ENCODE measurements at places on chromosomes 2 and 18.
A peak's percentile ranks its signal among the peaks of the same experiment; 100 is the strongest.

DNA sequence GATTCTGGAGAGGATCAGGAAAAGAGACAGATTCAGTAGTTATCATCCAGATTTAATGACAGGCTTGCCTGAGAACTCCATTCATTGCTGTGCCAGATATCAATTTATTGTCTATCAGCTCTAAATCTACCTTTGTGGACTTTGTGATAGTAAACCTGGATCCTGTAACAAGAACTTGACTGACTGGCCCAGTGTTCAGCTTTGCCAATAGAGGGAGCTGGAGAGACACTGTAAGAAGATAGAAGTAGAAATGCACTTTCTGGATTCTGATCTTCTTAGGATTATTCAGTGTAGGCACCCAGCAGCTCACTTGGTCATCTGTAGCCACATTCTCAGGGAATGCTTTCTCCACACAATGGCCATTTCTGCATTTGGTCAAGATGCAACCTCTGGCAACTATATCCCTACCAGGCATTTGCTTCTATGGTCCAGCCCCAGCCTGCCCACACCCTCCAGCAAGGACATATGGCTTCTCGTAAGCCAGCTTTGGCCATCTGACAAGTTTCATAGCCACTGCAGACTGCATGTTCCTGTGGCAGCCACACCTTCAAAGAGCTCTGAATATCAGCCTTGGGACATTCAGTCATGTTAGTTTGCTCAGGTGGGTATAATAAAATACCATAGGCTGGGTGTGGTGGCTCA is 6.1 kb upstream of the SERPINB8 start:
- peak; percentile 87 for DNase-seq

DNA sequence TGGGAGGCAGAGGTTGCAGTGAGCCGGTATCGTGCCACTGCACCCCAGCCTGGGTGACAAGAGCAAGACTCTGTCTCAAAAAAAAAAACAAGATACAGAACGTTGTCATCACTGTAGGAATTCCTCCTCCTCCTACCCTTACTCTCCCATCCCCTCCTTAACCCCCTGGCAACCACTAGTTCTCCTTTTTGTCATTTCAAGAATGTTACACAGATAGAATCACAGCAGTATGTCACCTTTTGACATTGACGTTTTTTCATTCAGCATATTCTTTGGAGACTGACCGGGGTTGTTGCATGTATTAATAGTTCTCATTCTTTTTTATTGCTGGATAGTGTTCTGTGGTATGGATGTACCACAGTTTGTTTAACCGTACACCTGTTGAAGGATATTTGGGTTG is 32.4 kb downstream of the TTLL4 start:
- DNase-seq, result peak; percentile 71

DNA sequence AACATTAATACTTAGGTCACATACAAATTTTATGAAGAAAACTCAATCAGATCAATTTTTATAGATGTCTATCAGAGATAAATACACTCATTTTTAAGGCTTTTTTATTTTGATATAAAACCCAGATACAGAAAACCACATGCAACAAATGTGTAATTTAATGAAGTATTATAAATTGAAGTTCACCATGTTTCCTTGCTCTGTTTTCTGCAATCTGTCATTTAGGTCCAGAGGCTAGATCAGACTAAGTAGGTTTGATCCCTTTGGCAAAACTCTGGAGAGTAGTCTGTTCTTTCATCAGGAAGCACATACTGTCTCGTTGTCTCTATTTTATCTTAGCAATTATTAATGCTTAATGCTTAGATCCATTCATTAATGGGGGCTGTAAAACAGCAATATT is 841.6 kb downstream of the MBD2 start:
- DNase-seq, result no peak

- no peak for DNase-seq
Observed at GRCh38 chr2:24439280-24439970, 51.6 kb upstream of the NCOA1 start.

DNA sequence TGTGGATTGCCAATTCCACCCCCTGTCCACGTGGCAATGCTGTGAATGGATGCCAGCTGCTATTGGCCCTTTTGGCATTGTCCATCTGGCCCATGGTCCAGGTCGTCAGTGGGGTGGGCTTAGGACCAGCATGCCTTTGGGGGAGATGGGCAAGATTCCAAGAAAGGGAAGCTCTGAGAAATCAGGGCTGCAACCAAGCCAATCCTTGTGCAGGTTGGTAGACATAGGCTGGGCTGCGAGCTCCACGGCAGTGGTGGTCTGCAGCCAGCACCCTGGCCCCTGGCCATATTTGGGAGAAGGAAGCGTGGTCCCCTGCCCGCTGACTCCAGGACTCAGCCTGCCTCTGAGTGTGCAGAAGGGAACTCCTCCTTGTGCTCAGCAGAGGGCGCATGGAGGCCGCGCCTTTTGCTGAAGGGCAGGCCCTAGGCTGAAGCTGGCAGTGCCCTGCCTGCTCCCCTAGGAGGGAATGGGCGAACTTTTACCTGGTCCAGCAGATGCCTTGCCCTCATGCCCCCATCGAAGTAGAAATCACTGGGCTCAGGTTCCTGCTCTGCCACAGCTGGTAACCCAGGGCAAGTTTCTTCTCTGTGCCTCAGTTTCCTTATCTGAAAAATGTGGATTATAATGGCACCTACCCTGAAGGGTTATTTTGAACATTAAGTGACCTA is 5.4 kb downstream of the SPR start:
- DNase-seq, result peak; percentile 88

GRCh38 chr18:26312199-26312598 is 86.0 kb downstream of the TAF4B start:
- DNase-seq, result no peak
